Activated CD4-positive, alpha-beta T cell treated with anti-CD3 and anti-CD28 coated beads for 36 hours (primary cell): ENCODE measurements at places on chromosomes 4 and X.
A peak's percentile ranks its signal among the peaks of the same experiment; 100 is the strongest.

DNA sequence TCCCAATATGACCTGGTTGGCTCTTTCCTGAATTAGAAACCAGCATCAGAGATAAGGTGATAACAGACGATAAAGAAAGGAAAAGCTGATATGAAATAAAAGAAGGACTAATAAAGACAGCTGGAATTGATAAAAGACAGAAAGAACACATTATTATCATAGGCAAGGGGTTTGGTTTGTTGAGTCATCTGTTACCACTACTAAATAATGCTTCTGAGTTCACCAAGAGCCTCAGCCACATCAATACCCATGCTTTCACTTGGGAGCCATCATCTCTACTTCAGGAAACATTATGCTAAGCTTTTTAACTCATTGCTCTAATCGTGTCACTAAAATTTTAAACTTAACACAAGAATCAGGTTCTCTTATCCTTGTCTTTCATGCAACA, 27.6 kb downstream of the ANXA5 start:
- DNase-seq: no peak

- DNase-seq: no peak
These were observed 2.1 kb upstream of the ADH5 start for GRCh38 chr4:99090481-99091215.

- DNase-seq: peak; percentile 31
These were observed 3.6 kb upstream of the KLHL2 start for GRCh38 chr4:165203541-165204461.

DNA sequence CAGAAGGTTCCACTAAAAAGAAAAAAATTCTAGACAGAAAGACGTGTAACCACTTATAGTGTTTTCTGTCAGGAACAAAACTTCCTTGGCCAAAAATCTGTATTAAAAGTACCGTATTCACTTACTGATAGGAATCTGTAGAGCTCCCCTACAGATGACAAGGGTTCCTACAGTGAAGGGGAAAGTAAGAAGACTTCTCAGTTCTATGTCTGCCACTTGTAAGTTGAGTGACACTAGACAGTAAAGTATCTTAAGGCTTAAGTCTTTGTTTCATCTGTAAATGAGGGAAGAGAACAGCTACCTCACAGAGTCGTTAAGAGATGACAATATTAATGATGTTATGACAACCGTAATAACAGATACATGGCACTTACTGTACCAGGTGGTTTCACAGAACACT, 3.3 kb downstream of the COQ2 start:
- DNase-seq: no peak

- no peak for DNase-seq
These were observed 120.0 kb downstream of the ADGRL3 start for GRCh38 chr4:61320154-61320553.

DNA sequence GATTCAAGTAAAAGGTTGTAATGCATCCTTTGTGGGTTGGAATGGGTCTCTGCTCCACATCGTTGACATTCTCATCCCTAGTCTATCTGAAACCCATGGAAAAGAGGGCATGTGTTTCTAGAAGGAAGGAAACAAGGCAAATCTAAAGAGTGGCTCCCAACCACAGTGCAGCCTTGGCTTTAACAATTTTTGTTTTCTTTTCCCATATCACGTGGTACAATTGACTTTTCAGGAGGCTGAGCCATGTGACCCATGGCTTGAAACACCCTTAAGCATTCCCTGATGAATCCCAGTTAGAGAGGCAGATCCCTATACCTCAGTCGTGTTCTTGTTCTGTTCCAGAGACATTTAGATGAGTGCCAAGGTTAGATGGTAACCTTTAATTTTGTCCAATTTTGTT, 12.8 kb downstream of the DCUN1D4 start:
- no peak for DNase-seq

GRCh38 chr4:41334182-41334581, 77.5 kb downstream of the UCHL1 start:
- no peak for DNase-seq

DNA sequence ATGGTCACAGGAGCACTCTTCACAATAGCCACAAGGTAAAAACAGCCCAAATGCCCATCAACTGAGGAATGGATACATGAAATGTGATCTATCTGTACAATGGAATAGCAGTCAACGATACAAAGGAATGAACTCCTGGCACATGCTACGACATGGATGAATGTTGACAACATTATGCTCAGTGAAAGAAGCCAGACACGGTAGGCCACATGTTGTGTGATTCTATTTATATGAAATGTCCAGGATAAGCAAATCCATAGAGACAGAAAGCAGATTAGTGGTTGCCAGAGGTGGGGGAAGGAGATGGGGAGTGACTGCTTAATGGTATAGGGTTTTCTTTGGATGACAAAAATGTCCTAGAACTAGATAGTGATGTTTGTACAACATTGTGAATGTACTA, 58.7 kb upstream of the GPM6B start:
- DNase-seq: no peak

DNA sequence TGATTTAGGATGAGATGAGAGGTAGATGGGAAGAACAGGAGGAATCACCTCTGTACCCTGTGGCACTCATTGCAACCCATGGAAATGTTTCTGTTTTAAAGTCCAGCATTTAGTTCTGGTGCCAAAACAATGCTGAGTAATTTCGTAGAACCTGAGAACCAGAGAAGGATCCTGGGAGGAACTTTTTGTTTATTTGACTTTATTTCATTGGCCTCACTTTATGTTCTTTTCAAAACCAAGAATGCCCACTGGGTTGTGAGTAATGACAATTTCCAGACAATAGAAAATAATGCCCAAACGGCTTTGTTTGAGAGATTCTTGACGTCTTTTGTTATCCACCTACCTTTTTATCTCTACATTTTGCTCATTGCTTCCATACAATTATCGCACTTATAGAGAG, 111.3 kb downstream of the SHROOM3 start:
- no peak for DNase-seq
